ENCODE measurements at places on chromosomes 12 and 14.

GRCh38 chr12:111339321-111339938, 29.5 kb downstream of the PHETA1 start:
- DNase-seq, result no peak

- no peak for DNase-seq
Measured at GRCh38 chr12:81187686-81188085, 109.8 kb downstream of the ACSS3 start.

GRCh38 chr14:50846226-50846880, 15.4 kb upstream of the NIN start:
- no peak for DNase-seq

DNA sequence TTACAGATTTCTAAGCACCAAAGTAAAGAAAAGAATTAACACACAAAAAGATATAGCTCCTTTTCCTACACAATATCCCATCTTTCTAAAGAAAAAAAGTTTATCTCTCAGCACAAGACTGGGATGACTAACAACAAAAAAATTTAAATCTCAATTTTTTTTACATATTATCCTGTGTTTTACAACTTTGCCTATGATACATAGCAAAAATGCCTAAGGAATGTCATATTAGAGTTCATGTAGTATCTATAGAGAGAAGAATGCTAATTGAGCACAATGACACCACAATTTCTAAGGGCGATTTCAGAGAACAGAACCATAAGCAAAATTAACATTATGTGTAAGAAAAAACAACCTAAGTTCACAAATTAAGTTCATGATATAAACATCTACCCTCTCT, 16.3 kb downstream of the C2CD5 start:
- DNase-seq, result no peak

DNA sequence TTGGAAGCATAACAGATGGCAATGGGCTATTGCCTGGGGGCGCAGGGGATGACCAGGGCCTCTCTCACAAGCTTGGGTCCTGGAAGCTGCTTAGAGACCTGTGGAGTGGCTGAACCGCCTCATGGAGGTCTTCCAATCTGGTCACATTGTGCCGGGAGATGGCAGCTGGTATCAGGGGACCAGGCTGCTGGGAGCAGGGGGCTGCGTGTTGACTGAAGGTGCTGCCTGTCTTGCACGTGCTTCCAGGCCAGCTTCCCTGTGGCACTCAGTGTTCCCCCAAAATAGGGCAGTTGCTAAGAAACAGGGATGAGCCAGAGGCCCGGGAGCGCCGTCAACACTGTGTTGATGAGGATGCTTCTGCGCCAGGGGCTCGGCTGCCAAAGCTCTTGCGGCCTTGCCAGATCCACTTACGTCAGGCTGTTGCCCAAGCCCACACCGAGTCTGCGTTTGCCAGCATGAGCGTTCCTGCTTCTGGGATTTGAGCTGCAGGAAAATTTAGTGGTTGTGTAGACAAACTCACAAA, 39.8 kb downstream of the ELK3 start:
- peak; percentile 81 for DNase-seq

- no peak for DNase-seq
Measured at GRCh38 chr14:61749264-61749663, 13.0 kb upstream of the SNAPC1 start.

Measured in substantia nigra (tissue), 51 donors.